ENCODE measurements at places on chromosomes 6 and 20.

GRCh38 chr6:150907383-150907782 lies 41.9 kb downstream of the MTHFD1L start:
- DNase-seq = no peak

DNA sequence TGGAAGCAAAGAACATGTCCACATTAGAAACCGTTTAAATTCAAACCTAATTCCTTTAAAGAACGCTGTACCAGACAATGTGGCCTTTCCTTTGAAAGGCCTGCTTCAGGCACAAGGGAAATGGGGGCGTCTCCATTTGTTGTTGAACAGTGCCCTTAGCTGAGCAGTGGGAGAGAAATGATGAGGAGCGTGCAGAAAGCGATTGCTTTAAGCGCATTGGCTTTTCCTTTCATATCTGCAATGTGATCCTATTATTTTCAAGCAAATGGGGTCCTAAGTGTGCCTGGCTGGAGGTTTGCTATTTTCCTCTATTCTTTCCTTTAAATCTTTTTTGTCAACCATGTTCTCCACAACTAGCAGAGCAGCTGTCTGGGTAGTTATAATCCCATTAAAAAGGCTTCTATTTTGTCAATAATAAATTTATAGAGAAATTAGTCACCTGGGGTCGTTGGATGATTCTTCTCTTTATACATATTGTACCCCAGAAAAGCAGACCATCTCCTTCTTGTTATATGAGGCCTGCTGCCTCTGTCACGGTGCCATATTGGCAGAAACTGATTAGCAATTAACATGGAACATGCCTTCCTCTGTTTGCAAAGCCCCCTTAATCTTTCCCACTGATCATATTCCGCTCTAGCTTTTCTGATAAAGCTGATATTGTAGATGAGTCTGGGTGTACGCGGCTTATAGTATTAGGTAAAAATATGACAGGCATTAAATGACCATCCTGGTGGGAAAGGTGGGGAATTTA lies 151.1 kb upstream of the JAG1 start:
- DNase-seq = no peak

- DNase-seq = no peak
Observed at GRCh38 chr6:44329858-44330257, 12.6 kb upstream of the SPATS1 start.

DNA sequence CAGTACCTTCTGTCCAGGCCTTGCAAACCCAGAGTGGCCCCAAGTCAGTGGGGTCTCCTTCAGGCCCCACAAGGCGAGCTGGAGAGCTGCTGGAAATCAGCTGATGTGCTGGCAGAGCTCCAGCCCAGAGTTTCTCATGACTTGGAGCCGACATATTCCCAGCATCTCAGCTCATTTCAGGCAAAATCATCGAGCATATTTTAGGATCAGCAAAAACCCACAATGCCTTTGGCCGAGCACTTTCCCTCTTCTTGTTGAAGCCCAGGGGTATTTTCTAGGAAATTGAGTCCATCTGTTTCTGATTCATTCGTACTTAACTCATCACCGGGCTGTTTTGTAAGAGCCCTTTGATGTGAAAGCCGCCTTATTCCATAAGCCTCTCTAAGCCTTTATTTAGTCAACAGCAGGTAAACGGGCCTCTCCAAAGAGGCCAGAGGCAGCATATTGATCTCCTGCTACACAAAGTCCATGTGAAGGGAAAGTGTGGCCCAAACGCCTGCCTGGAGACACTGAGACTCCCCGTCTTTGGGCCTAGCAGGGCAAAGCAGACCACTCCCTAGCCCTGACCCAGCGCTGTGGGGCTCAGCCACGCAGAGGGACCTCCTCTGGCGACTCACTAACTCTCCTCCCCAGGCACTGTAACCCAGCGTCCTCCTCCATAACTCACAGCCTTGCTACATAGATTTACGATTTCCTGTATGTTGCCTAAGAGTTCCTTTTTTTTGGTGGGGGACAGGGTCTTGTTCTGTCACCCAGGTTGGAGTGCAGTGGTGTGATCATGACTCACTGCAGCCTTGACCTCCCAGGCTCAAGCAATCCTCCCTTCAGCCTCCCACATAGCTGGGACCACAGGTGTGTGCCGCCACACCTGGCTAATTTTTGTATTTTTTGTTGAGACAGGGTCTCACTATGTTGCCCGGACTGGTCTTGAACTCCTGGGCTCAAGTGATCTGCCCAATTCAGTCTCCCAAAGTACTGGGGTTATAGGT lies 12.1 kb upstream of the C20orf203 start:
- DNase-seq = no peak

GRCh38 chr20:38759106-38759505 lies 10.8 kb downstream of the ACTR5 start:
- no peak for DNase-seq

- DNase-seq = peak; percentile 74
Observed at GRCh38 chr20:35284267-35284991, at the start of gene EIF6. TSS of gene EIF6 (minus strand) at chr20:35284772. CDS start at chr20:35284487, 285 bp downstream.

DNA sequence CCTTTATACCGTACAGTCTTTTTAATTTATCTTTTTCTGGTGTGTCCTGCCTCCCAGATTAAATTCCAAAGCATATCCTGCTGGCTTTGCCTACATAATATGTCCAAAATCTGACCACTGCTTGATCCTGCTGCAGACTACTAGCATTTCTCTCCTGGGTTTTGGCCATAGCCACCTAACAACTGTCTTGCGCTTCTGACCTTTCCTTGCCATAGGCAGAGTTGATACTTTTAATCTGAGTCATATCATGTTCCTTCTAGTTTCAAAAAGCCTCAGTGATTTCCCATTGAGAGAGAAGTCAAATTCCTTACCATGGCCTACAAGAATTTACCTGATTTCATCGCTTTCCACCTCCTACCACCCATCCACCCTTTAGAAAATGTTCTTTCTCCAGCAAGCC lies 104.8 kb downstream of the BCKDHB start:
- DNase-seq = no peak

- peak; percentile 78 for DNase-seq
Observed at GRCh38 chr6:31901953-31902643, at the start of gene ZBTB12. TSS of gene ZBTB12 (minus strand) at chr6:31902086. CDS start at chr6:31901305, 781 bp downstream.

- DNase-seq = peak; percentile 56
Observed at GRCh38 chr6:76852776-76853175, 610.5 kb downstream of the HTR1B start.

DNA sequence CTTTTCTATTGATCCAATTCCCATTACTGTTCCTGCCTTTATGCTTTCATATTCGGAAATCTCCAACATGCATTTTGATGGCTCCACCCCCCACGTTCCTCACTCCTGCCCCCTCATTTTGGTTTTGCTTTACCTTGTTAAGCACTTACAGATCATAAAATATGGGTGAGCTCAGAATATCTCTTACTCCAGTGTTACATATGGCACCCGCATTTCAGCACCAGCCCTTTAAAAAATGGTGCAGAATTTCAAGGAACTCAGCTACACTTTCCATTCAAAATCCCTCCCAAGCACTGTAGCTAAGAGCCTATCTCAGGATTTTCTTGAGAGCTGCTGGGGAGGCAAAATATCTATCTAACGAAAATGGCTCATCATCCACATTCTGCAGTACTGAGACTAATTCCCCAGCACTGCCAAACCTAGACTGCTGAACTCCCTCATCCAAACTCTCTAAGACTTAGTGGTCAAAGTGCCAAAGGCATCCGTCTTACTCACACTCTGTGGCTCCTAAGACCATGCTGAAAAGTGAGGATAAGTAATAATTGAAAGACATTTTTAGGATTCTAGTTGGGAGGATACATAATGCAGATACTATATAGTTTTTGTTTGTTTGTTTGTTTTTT lies 7.8 kb downstream of the SGK1 start:
- DNase-seq = no peak

- DNase-seq = peak; percentile 2
Observed at GRCh38 chr6:97437087-97437486, 154.1 kb upstream of the MMS22L start.

- no peak for DNase-seq
Observed at GRCh38 chr20:36454698-36455427, 86.5 kb upstream of the MYL9 start.

DNA sequence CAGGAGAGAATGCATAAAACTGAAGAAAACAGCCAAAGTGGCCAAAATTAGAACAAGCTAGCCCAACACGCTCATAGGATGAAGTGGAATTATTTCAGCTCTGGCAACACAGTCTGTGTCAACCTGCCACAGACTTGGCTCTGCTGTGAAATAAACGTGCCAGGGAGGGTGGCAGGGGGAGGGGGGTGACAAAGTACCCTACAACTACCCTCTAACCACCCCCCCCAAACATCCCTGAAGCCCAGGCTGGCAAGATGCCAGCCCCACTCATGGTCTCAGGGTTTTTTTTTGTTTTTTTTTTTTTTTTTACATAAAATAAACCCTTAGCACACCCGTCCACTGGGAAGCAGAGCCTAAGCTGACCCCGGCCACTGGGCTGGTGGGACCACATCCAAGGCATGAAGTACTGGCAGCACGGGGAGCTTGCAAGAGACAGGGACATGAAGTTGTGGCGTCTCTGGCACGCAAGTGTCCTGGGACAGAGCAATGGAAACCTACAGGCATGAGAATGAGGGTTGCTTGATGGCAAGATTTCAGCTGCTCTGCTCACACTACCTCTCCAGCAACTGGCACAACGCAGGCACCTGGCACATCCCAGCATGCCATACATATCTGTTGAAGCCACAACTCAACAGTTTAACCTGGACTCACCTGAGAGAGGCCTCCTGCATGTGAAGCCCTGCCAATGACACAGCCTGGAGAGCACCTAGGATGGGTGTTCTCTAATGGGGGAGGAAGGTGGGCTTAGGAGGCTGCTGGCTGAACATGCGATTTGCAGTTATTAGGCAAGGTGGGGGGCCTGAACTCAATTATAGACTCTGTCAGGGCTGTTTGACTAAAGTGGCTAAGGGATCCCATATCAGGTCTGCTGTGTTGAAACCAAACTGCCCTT lies 76.4 kb downstream of the TRAM2 start:
- DNase-seq = no peak

GRCh38 chr6:122490607-122491006 lies 19.0 kb upstream of the SERINC1 start:
- DNase-seq = no peak

DNA sequence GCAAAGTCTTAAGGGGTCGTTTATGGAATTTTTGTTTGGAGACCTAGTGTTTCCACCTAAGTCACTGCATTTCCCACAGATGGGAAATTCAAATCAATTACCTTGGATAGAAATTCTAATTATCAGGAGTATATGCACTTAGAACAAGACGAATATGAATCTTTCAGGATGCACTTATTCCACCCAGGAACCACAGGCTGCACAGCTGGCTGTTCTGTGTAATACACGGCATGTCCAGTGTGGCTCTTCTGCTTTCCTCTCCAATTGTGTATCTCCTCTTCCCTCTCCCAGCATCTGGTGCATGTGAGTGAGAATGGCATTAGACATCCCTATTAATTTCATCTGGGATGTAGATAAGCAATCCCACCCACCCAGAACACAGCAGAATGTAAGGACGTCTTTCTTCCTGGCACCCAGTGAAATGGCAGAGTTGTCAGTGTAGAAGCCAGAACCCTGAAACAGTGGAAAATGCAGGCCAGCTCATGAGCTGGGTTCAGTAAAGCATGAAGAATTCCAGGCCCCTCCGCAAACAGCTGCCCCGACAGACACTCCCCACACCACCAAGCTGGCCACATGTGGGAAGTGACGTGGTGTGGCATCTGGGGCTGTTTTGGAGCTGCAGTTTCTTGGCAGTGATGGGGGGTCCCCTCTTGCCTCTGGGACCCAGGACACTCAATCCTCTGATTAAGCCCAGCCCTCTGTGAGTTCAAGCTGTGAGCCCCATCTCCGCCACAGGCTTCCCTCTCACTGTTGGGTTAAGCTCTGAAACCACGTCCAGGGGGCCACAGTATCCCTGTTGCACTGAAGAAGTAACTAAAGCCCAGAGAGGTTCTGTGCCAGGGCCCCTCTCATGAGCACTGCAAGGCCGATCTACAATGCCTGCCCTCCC lies 180.1 kb upstream of the CST7 start:
- DNase-seq = peak; percentile 4

GRCh38 chr6:149311766-149312165 lies 5.7 kb upstream of the TAB2 start:
- DNase-seq = no peak
